Suprapubic skin (tissue), 4 donors: ENCODE measurements at places on chromosomes 12 and 14. TPM values are rescaled to one million over a fixed set of nuclear protein-coding genes. Genes with fewer than 3 reads are reported as not detected.

The COX8C gene
- not detected for total RNA-seq

The TAS2R30 gene
- 11.3 TPM for total RNA-seq

The LTB4R gene
- 137 TPM for total RNA-seq

The ABCC9 gene
- total RNA-seq: 9.6 TPM

The GPR68 gene
- total RNA-seq: 0.95 TPM

The RBP5 gene
- total RNA-seq: 2.1 TPM

The C1S gene
- total RNA-seq: 99.6 TPM

- H3K36me3 ChIP-seq: no peaks in the 10 kb centered on the region
- no peak overlapping the region for H3K4me3 ChIP-seq
- H3K27me3 ChIP-seq: no peaks in the 10 kb centered on the region
- H3K4me1 ChIP-seq: no peaks in the 10 kb centered on the region
- DNase-seq: no peak
Measured at GRCh38 chr12:76138656-76139055, 54.2 kb upstream of the NAP1L1 start.

DNA sequence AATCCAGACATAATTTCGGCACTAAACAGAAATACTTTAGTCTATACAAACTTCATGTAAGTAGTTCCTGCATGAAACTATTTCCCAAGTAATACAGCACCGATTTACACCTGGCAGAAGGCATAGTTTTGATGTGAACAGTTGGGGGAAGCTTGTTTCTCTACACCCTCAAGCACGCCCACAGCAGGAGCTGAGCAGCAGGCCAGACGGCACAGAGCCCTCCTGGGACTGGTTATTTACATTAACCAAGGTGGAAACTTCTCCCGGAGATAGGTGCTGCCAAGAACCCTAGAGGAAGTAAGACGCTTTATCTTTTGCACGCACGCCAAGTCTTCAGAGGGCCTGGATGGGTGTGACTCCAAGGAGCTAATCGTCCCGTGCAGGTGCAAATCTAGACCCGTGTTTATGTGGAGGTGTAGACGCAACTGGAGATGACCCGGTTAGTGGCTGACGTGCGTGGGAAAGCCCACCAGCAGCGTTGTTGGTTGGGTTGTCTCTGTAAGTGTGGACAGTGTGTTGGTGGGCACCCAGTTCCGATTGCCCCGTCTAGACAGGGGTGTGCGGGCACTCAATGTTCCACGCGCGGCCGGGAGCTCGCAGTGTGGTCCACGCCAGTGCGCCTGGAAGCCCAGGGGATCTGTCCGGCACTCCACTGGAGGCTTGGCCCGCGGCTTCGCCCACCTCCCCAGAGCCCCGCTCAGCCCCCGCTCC, 767 bp upstream of the TCP11L2 start:
- no peaks in the 10 kb centered on the region for H3K27me3 ChIP-seq
- H3K4me1 ChIP-seq: peaks cover 68% of the 10 kb centered on the region
- peak overlapping the region; percentile 100 for H3K27ac ChIP-seq
- peak overlapping the region; percentile 100 for H3K4me3 ChIP-seq

GRCh38 chr12:9902539-9903228, 21.4 kb downstream of the KLRF2 start:
- H3K4me3 ChIP-seq: no peak overlapping the region
- no peaks in the 10 kb centered on the region for H3K36me3 ChIP-seq
- no peaks in the 10 kb centered on the region for H3K27me3 ChIP-seq
- no peak for DNase-seq
- H3K4me1 ChIP-seq: peaks cover 5% of the 10 kb centered on the region

DNA sequence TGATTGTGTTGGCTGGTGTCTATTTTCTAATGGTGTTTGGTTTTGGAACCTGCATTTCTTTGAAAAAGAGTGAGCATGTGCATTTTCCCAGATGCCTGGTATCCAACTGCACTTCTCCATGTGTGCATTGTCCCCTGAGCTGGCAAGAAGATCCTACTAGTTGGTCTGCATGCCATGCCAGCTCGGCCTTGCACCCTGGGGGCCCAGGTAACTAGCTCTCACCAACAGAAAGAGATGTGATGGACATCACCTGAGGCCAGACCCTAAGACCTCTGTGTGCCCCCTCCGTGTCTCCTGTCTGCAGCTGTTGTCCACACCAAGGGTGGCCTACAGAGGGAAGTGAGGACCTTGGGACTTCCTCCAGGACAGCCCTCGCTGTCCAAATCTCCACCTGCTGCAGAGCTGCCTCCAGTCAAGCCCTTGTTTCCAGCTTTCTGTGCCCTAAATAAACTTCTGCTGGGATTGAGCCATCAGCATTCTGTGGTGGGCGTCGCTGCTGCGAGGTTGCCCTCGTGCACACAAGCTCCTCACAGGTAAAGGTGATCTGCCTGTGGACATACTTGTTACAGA, 30.1 kb upstream of the GPR132 start:
- H3K36me3 ChIP-seq: no peaks in the 10 kb centered on the region
- peaks cover 52% of the 10 kb centered on the region for H3K4me1 ChIP-seq
- H3K27ac ChIP-seq: no peak overlapping the region
- no peak overlapping the region for H3K4me3 ChIP-seq

GRCh38 chr12:64679487-64680001, 69.2 kb downstream of the RASSF3 start:
- no peaks in the 10 kb centered on the region for H3K36me3 ChIP-seq
- H3K4me1 ChIP-seq: peaks cover 41% of the 10 kb centered on the region
- H3K27ac ChIP-seq: peak overlapping the region; percentile 59
- no peaks in the 10 kb centered on the region for H3K27me3 ChIP-seq

- H3K27me3 ChIP-seq: no peaks in the 10 kb centered on the region
- H3K27ac ChIP-seq: no peak overlapping the region
- H3K4me1 ChIP-seq: no peaks in the 10 kb centered on the region
- H3K4me3 ChIP-seq: no peak overlapping the region
- no peaks in the 10 kb centered on the region for H3K36me3 ChIP-seq
Measured at GRCh38 chr12:79329933-79330332, 360.8 kb downstream of the PAWR start.

- H3K4me3 ChIP-seq: no peak overlapping the region
- no peak for DNase-seq
- H3K27ac ChIP-seq: no peak overlapping the region
- no peaks in the 10 kb centered on the region for H3K27me3 ChIP-seq
- no peaks in the 10 kb centered on the region for H3K36me3 ChIP-seq
Measured at GRCh38 chr12:70847871-70848270, 72.7 kb downstream of the PTPRR start.

GRCh38 chr12:28290262-28290661, 100.0 kb downstream of the CCDC91 start:
- H3K4me3 ChIP-seq: no peak overlapping the region
- DNase-seq: no peak
- H3K36me3 ChIP-seq: peaks cover 9% of the 10 kb centered on the region
- no peaks in the 10 kb centered on the region for H3K27me3 ChIP-seq
- no peak overlapping the region for H3K27ac ChIP-seq
- H3K4me1 ChIP-seq: no peaks in the 10 kb centered on the region

DNA sequence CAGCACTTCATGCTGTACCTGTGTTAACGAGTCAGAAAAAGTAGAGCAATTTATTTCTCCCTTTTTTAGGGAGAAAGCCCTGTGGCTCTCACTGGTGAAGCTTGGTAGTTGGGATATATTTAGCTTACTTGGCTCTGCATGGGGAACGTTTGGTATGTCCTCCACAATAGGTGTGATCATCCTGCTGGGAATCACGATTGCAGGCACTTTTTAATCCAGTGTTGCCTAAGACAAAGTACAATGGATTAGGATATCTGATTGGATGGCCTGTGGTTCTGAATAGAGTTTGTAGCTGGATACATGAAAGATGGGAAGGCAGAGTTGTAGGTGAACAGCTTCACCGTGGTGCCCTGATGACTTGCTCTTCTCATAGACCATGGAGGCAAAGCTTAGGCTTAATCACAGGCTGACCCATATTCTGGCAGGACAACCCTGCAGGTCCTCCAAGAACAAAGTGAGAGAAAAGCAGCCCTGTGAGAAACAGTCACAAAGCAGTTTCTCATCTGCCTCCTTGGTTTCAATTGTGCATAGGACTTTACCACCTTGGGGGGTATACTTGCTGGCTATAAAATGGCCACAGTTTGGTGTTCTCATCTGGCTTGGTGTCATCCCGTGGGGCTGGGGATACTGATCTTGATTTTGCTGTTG, 7.5 kb downstream of the RESF1 start:
- peaks cover 15% of the 10 kb centered on the region for H3K4me1 ChIP-seq
- H3K4me3 ChIP-seq: no peak overlapping the region
- DNase-seq: no peak
- H3K27ac ChIP-seq: no peak overlapping the region
- H3K36me3 ChIP-seq: peaks cover 34% of the 10 kb centered on the region
- H3K27me3 ChIP-seq: no peaks in the 10 kb centered on the region

DNA sequence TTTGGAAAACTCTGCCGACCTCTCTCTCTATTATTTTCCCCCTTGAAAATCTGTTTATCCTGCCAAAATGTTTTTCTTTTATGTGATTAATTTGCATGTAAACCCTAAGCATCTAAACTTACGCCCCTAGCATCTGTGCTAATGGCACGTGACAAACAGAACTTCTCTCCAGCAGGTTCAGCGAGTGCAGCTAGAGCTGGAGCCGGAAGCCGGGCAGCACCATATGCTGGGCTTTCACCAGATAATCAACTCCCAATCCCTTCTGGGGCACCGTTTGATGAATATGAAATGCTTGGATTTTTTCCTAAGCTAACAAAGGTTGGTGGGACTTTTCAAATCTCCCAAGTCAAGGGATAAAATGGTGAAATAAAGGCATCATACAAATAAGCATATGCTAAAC, 667.5 kb upstream of the TMEM132C start:
- no peaks in the 10 kb centered on the region for H3K27me3 ChIP-seq
- H3K36me3 ChIP-seq: no peaks in the 10 kb centered on the region
- no peak overlapping the region for H3K27ac ChIP-seq

GRCh38 chr12:8096281-8096915, 14.3 kb downstream of the NECAP1 start:
- DNase-seq: no peak
- no peak overlapping the region for H3K4me3 ChIP-seq
- no peaks in the 10 kb centered on the region for H3K4me1 ChIP-seq

DNA sequence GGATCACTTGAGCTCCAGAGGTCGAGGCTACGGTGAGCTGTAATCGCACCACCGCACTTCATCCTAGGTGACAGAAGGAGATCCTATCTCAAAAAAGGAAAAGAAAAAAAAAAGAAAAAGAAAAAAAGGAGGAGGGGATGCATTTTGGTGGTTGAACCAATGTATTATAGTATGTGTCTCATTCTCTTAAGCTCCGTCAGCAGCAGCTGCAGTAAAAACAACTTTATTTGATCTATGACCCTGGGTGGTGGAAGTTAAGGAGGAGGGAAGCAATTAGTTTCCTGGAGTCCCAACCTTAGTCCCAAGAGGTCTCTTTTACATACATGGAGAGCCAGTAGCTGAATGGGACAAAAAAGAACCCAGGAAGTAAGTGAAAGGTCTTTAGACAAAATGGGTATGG, 26.8 kb upstream of the APOF start:
- H3K27me3 ChIP-seq: no peaks in the 10 kb centered on the region
- H3K27ac ChIP-seq: no peak overlapping the region
- H3K36me3 ChIP-seq: no peaks in the 10 kb centered on the region

DNA sequence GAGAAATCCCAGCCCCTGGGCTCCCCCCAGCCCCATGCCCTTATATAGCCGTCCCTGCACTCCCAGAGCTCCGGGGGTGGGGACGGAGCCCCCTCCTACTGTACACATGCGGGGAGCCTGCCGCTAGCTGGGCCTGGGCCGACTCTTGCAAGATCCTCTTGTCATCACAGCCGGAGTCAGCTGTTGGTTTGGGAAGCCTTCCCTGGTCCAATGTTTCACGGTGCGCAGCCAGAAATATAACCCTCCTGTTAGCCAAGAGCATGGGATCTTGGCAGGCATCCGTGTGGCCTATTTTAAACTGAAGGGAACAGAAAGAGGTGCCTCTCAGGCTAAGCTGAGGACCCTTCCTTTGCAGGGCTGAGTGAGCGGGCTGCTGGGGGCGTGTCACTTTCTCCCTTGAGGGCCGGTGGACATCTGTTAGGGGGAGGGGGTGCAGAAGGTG, 175.3 kb downstream of the TSPAN9 start:
- H3K4me1 ChIP-seq: peaks cover 22% of the 10 kb centered on the region
- H3K36me3 ChIP-seq: no peaks in the 10 kb centered on the region
- H3K4me3 ChIP-seq: no peak overlapping the region

DNA sequence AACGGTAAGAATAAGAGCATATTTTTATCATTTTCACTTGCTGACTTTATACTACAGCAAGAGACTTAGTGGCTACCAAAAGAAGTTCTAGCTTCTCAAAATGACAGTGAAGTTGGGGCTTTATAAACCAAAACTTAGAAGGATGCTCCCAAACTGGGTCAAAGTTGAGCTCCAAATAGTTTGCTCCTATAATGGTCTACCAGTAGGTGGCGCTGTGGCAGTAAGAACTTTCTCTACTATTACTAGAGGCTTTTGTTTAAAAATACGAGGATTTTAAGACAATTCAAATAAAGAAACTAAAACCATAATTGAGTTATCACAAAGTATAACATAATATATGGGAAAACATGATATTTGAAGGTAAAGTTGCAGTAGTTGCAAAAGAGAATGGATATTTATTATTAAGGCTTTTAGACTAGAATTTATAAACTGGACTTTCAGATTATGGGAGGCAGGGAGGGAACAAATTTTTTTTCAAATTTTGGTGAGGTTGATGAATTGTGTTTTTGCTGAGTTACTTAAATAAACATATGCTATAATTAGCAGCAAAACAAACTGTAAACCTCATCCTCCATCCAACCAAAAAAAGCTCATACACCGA, 75.0 kb downstream of the TGFB3 start:
- no peak for DNase-seq
- H3K4me3 ChIP-seq: no peak overlapping the region
- H3K27me3 ChIP-seq: no peaks in the 10 kb centered on the region
- no peak overlapping the region for H3K27ac ChIP-seq

DNA sequence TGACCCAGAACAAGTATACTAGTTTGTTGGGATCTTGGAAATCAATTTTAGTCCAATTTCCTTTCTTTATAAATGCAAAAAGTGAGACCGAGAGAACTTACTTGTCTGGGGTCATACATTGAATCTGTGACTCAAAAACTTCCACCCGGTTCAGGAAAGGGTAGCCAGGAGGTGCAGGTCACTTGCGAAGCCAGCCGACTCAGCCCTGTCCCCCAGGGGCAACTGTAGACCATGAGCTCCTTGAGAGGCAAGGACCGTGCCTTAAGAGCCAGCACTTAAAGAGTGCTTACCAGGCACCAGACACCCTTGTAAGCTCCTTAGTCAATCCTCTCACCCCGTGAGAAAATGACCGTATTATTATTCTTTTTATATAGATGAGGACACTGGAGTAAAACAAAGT, 505 bp upstream of the BCDIN3D start:
- peak overlapping the region; percentile 65 for H3K4me3 ChIP-seq
- H3K36me3 ChIP-seq: no peaks in the 10 kb centered on the region
- DNase-seq: no peak
- peaks cover 20% of the 10 kb centered on the region for H3K4me1 ChIP-seq
- H3K27ac ChIP-seq: peak overlapping the region; percentile 93
- H3K27me3 ChIP-seq: peaks cover 6% of the 10 kb centered on the region

- H3K4me1 ChIP-seq: no peaks in the 10 kb centered on the region
- H3K36me3 ChIP-seq: peaks cover 38% of the 10 kb centered on the region
- no peak for DNase-seq
- no peak overlapping the region for H3K27ac ChIP-seq
- H3K27me3 ChIP-seq: no peaks in the 10 kb centered on the region
Measured at GRCh38 chr12:100058482-100059029, 73.8 kb upstream of the ANKS1B start.

GRCh38 chr12:76263696-76264095, 84.5 kb downstream of the BBS10 start:
- no peak overlapping the region for H3K4me3 ChIP-seq
- no peaks in the 10 kb centered on the region for H3K36me3 ChIP-seq
- no peak for DNase-seq
- H3K4me1 ChIP-seq: peaks cover 40% of the 10 kb centered on the region
- H3K27me3 ChIP-seq: no peaks in the 10 kb centered on the region
